ENCODE measurements at places on chromosomes 2 and 18.
A peak's percentile ranks its signal among the peaks of the same experiment; 100 is the strongest.

DNA sequence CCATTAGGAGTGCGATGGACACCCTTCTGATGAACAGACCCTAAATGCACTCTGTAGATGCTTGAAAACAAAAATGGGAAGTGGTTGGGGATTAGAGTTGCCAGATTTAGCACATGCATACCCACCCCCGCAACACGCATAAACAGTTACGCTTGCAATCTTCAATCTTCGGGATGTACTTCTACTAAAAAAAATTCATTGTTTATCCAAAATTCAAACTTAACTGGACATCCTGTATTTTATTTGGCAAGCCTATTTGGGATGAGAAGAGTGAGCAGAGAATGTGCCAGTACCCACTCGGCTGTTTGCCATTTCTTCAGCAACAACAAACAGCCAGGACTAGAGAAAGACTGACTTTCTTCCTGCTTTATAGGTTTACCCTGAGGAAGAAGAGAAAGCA lies 18.4 kb downstream of the KIAA2012 start:
- no peak for DNase-seq

DNA sequence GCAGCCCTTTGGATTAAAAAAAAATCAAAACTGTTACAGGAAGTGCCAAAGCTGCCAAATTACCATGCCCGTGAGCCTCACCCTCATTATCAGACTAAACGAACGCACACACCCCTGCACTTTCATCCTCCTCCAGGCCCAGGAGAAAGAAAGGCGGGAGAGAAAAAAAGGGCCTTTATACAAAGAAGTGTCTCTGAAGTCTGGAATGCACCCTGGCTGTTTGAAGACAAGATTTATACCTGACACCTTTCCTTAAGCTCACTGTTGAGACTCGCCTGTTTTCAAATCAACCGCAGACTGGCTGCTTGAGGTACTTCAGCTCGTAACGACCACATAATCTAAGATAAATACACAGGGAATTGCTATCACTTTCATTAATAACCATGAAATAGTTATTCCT lies 31.0 kb downstream of the EDAR start:
- DNase-seq: no peak

DNA sequence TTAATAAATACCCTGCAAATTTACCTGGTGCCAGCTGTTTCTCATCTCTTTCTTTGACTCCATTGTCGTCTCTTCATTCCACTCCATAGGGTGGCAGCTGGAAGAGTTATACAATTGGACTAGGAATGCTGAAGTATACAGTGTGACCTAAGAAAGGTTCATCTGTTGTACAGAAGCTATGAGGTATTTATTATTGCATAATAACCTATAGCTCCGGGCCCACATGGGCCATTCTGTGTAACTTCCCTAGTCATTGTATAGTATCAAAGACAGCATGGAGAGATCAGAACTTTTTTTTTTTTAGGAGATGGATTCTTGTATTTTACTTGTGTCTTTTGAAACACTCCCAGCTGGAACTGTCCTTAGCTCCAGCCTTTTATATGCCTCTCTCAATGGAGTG lies 26.2 kb downstream of the BMP10 start:
- DNase-seq: no peak

DNA sequence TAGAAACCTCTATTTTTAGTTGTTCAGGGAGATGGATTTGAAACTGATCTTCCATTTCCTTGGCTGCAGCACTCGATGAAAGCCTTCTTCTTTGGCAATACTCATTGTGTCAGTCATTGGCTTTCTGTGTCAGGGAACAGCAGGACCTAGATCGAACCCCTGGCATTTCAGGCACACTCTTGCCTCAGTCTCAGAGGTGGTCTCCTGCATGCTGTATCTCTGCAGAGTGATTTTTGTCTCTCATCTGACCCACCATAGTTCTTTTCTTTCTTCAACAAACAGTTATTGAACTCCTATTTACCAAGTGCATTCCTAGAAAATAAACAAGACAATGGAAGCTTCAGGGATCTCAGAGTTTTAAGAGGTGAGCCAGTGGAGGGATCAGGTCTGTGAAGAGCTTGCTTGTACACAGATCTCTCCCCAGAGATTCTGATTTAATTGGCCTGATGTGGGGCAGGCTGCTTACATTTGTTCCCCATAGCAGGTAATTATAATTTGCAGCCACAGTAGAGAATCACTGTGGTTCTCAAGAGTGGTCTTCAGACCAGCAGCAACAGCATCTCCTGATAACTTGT lies 473.1 kb upstream of the TCF4 start:
- DNase-seq: no peak

DNA sequence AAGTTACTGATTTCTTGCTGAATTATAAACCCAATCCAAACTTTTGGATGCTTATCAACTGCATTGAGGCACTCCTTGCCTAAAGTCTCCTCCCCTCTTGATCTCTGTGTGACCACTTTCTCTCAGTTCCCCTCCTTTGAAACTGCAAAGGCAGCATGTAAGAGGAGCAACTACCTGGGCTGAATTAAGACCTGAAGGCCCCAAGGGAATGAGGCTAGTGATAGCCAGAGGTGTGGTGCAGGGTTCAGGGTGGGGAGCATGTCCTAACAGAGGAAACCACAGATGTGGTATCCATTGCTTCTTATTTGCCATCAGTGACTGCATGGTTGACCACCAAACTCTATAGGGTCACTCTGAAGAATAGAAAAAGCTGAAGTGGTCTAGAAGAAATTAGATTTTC lies 557.9 kb downstream of the TNS1 start:
- DNase-seq: no peak

GRCh38 chr2:71603311-71603811 lies 150.0 kb downstream of the DYSF start:
- DNase-seq: no peak

GRCh38 chr2:30232801-30233130 lies 1.4 kb downstream of the LBH start:
- DNase-seq: no peak

- no peak for DNase-seq
These were observed 33.5 kb upstream of the RAB27B start for GRCh38 chr18:54794823-54795222.

DNA sequence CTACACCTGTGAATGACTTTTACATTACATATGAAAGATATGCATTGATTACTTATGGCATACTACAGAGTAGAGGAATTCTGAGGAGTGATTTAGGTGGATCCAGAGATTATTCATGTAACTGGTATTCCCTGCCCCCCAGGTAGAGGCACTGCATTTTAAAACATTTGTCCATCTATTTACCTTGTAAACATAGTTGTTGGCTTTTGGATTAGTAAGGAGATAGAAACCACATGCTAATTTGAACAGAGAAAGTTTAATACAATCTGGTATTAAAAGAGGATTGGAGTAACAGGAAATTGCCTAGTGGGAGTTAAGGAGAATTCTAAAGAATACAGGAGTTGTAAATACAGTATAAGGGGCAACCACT lies 15.9 kb downstream of the GALNT3 start:
- DNase-seq: no peak

DNA sequence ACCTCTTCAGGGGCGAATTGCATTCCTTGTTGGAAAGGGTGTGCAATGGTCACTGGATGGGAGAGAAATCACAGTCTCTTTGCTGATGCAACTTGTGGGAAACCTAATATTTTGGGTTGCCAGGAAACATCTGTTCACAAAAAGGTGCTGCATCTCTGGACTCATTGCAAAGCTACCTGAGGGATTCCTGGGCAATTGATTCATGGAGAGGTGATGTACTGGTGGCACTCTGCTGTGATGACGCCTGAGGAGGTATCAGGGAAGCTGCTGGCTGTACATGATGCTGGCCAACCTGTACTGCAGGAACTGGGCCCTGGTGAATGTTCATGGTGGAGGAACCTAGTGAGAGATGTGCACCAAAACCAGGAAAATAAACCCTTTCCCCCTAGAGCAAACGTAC lies 516.0 kb upstream of the SPHKAP start:
- no peak for DNase-seq

- DNase-seq: no peak
These were observed 2.7 kb downstream of the HRH4 start for GRCh38 chr18:24462838-24463775.

GRCh38 chr2:152122161-152122560 lies 23.3 kb upstream of the CACNB4 start:
- no peak for DNase-seq

- no peak for DNase-seq
These were observed 340.6 kb downstream of the PAX3 start for GRCh38 chr2:221958224-221958623.

GRCh38 chr2:182133195-182133891 lies 147.7 kb downstream of the PPP1R1C start:
- DNase-seq: no peak

- DNase-seq: no peak
These were observed 21.3 kb downstream of the CENPO start for GRCh38 chr2:24814516-24814915.

DNA sequence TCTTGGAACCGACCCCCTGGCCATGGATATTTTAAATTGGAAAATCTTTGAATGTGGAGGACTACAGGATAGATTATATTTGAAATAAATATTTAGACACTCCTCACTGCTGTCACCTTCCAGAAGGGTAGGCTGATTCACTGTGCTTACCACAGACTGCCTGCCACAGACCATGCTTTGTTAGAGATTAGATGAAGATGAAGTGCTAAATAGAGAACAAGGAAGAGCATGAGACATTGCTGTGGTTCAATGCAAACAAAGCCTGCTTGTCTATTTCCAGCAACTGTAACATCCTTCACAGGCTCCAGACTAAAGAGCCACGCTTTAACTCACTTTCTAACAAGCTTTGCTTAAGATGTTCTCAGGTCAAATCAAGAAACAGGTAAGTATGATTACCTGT lies 81.0 kb upstream of the TMEM17 start:
- DNase-seq: peak; percentile 65

DNA sequence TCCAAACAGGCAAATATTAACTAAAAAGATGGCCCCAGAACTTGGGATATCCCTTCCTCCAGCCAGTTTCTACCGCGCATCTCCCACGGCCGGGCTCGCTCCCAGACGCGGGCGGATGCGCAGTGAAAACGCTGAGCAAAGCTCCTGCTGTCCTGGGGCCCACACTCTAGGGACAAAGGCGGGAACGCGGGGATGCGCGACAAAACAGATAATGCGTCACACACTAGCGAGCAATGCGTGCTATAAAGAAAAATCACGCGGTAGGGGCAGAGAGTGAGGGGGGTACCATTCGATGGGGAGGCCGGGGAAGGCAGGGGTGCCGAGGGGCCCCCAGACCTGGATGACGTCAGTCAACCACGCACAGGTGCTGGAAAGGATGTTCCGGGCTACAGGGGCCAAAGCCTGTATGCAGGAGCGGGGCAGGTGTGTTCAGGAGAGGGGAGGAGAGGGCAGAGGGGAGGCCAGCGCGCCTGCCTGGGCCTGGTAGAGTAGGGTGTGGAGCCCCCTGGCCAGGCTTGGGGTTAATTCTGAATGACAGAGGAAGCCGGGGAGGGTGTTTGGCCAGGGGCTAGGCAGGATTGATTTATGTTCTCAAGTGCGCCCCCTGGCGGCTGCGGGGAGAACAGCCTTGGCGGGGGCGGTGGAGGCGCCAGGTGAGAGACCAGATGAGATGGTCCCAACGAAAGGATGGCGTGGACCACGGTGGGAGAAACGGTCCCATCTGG lies 14.9 kb upstream of the ITM2C start:
- no peak for DNase-seq

DNA sequence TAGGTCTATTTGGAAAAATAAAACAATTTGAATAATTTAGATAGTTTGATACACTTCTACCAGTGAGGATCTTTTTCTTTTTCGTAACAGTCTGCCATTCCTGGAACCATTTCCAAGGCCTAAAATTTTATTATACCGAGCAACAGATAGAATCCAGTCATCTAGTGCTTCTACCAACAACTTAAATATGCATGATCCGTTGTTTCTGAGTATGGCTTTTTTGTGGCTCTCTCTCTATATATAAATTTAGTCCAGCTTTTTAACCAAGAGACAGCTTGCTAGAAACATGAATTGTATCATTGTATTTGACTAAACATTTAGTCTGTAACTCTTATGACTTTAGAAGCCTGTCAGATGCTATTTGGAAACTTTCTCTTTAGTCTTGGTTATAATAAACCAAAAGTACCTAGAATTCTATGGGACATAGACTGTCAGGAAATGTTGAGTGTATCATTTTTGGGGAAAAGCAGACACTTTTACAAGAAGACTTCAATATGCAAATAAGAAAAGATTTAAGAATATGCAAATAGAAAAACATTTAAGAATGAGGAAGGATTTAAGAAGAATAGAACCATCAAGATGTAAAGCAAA lies 161.4 kb downstream of the ZEB2 start:
- DNase-seq: no peak

GRCh38 chr2:48187503-48187902 lies 281.2 kb upstream of the FBXO11 start:
- no peak for DNase-seq

- DNase-seq: no peak
These were observed 71.5 kb downstream of the CDC42EP3 start for GRCh38 chr2:37599688-37600525.
